ENCODE measurements at places on chromosomes 3 and 15. TPM values are rescaled to one million over a fixed set of nuclear protein-coding genes. Genes with fewer than 3 reads are reported as not detected.

LRRK1 gene
- total RNA-seq: 0.57 TPM

ZNF774 gene
- total RNA-seq: 1.6 TPM

SYNM gene
- total RNA-seq: 0.18 TPM

BMF gene
- 4.0 TPM for total RNA-seq

TAGLN3 gene
- total RNA-seq: not detected

MELTF gene
- total RNA-seq: 7.6 TPM

ARGFX gene
- total RNA-seq: not detected

FAM81A gene
- 4.7 TPM for total RNA-seq

MYL3 gene
- total RNA-seq: not detected

FYTTD1 gene
- 38.4 TPM for total RNA-seq

Measured in activated CD8-positive, alpha-beta T cell treated with anti-CD3 and anti-CD28 coated beads, Interleukin-2, amount 10 ng/mL, durations not matched to agents 7 days and 5 days (primary cell).